ENCODE measurements at places on chromosomes 7 and 10.

DNA sequence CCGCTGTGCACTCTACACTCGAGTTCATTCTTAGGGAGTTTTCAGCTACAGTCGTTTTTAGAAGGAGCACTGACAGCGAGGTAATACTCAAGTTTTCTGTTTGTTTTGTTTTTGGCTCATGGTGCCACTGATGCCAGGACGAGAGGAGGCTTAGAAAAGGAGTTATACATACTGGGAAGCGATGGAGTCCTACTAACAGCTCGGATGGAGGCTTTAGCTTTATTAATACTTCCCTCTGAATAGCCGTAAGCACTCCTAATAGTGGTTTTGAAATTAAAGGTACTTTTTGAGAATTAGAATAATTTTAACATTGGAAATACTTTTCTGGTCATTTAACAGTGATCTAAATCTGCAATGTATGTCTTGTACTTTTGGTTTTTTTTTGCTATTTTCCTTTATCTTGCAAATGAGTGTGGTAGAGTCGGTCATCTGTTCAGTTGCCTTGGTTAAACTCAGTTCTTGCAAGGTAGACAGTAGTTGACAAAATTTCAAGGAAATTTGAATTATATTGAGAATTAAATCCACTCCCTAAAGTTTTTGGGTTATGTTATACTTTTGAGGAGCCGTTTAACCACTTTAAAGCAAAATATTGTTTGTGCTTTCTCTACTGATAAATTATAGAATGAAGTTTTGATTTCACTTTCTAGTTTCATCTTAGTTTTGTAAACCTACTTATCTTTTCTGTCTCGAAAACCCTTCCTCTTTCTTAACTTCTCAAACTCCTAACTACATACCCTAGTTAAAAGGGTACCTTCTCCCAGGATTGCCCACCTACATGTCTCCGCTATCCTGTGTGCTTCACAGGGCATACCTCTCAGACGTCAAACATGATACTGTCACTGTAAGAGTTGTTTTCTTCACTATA is 1.5 kb downstream of the HBP1 start:
- no peak for DNase-seq

GRCh38 chr7:18760046-18760445 is 264.5 kb downstream of the HDAC9 start:
- no peak for DNase-seq

- peak; percentile 14 for DNase-seq
These were observed 68.0 kb upstream of the CCNY start for GRCh38 chr10:35268323-35268722.

GRCh38 chr10:56633876-56634452 is 272.9 kb upstream of the ZWINT start:
- no peak for DNase-seq

DNA sequence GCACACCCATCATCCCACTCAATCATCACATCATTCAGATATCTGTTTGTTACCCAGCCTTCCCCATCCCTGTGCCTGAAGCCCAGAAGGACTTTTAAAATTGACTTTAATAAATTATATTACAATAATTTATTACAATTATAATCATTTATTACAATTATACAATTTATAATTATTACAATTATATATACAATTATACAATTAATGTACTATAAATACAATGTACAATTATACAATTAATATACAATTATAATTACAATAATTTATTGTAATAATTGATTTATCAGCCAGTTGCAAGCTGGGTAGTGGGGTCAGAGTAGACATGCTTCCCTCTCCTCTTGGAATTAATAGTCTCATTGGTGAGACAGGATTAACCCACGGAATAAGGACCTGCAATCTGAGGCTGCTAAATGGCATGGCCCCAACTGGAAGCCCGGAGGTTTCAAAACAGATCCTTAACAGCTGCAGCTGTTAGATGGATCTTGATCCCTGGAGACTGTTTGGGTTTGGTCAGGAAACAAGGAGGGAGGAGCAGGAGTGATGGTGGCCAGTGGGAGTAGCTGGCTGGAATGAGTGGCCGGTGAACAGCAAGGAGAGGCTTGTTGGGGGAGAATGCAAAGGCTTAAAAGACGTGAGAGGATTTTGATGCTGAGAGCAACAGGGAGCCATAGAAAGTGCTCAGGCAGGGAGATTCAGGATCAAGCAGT is 402.8 kb upstream of the PODXL start:
- DNase-seq = no peak

DNA sequence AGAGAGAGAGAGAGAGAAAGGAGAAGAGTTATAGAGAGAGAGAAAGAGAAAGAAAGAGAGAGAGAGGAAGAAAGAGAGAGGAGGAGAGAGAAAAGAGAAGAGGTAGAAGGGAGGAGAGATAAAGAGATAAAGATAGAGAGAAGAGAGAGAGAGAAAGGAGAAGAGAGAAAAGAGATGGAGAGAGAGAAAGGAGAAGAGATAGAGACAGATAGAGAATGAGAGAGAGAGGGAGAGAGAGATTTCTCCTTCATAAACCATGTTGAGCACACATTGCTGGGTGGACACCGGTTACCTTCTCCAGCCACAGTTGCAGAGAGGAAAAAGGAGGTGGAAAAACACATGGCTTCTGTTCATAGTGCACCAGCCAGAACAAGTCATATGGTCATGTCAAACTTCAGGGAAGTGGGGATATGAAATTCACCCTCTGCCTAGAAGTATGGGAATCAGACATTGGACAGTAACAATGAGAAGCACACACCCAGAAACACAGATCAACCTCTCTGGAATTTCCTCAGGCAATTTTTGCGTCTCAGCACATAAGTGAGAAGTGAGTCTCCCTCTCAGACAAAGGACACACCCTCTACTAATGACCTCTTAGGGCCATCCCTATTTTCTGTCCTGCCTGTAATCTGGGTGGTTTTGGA is 172.5 kb upstream of the SVIL start:
- peak; percentile 34 for DNase-seq

DNA sequence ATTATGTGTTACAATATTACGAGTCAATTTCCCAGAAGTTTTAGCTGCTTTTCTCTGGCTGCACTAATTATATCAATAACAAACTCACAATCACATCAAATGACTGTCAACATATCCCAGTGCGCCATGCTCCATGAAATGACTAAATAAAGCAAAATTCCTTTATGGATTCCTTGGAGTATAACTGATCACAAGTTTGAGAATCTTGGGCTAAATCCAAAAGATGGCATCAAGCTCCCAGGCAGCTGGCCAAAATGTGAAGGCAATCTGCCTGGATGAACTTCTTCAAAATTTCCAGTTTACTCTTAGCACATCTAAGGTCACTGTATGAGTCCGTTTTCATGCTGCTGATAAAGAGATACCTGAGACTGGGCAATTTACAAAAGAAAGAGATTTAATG is 210.8 kb downstream of the CCSER2 start:
- no peak for DNase-seq

DNA sequence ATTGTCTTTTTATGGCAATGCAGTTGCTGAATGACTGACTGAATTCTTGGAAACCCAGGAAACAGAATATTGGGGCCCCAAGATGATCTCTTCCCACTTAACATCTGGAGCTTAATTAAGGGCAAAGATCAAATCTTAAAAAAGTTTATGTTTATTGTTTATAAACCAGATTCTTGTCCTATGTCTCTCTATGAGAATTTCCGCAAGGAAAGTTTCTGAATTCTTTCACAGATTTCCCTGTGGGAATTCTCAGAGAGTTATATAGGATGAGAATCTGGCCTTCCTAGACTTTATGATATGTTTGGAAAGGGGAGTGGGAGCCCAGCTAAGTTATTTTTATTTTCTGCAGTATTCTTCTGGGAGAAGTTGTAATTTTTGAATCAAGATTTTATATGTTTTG is 166.3 kb downstream of the RNLS start:
- DNase-seq = no peak

DNA sequence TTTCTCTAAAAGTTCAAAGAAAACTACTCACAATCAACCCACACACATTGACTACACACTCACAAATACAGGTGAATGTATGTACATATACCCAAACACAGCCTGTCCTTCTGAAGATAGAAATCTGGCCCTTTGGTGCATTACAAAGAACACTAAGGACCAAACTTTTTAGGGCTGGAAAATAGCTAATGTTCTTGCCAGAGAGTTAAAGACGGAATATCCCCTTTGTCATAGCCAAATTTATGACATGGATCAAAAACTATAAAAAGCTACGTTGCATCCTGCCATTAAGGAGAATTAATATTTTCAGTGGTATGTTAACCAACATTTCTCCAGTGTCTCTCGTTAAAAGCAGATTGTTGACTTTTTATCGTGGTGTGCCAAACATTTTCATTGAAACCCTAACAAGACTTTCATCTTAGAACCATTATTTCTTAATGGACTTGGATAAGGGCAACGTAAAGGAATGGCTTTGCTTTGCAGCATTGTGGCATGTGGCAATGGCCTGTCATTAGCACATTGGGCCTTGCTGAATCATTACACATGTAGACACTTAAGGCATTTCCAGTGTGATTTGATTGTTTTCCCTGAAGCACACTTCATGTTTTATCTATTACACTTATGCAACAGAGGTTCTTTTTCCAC is 150.9 kb upstream of the MEOX2 start:
- no peak for DNase-seq

DNA sequence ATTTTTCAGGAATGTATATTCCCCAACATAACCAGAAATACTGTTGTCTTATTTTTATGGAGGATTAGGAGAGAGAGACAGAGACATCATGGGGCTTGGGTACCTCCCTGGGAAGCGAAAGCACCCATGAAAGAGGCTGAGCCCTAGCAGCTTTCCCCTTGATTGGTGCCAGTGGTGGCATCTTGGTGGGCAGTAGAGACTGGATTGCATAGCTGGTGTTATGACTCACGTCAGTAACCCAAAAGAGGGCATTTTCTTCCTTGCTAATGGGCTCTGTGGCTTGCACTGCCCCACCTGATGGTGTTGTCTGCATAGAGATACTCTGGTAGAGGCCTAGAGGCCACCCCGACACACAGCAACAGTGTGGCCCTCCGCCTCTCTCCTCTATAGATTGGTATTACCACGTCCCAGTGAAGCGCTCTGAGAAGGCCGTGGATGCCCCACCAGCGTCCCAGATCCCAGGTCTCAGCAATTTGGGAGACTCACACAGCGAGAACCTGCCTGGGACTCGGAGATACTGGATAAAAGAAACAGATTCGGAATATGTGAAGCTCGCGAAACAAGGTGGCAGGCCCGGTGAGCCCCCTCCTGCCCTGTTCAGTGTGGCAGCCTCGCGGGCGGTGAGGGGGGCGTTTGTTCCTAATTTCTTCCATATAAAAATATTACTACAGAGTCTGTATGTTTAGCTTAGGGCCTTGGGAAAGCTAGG is 5.8 kb downstream of the C7orf57 start:
- DNase-seq = no peak

GRCh38 chr7:39838326-39838725 is 111.7 kb upstream of the CDK13 start:
- DNase-seq = peak; percentile 30

GRCh38 chr7:24227068-24227467 is 56.9 kb upstream of the NPY start:
- no peak for DNase-seq

- DNase-seq = no peak
These were observed 502.8 kb downstream of the TCERG1L start for GRCh38 chr10:130808686-130809085.

DNA sequence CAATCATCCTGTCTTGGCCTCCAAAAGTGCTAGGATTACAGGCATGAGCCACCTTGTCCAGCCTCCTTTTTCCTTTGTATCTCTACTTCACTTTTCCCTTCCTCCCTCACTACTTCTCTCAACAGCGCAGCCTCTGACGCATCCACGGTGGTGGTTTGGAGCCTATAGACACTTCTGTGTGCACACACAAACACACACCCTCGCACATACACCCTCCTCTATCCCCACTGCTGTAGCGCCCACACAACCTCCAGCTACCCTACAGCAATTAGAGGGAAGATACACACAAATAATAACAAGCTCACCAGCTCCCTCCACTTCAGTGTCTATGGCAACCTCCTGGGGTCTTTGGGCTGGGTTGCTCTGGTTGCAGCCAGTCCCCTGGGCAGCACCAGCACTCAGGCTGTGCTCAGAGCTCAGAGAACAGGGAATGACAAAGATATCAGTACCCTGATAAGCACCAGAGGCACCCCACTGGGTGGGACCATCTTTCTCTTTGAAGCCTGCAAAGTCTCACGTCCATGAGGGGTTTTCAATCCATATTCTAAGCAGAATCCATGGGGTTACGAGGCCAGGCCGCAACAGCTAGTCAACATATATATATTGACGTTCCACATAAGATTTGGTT is 3.3 kb upstream of the CAMK2G start:
- no peak for DNase-seq

- DNase-seq = no peak
These were observed 112.5 kb downstream of the EPC1 start for GRCh38 chr10:32234471-32234870.

DNA sequence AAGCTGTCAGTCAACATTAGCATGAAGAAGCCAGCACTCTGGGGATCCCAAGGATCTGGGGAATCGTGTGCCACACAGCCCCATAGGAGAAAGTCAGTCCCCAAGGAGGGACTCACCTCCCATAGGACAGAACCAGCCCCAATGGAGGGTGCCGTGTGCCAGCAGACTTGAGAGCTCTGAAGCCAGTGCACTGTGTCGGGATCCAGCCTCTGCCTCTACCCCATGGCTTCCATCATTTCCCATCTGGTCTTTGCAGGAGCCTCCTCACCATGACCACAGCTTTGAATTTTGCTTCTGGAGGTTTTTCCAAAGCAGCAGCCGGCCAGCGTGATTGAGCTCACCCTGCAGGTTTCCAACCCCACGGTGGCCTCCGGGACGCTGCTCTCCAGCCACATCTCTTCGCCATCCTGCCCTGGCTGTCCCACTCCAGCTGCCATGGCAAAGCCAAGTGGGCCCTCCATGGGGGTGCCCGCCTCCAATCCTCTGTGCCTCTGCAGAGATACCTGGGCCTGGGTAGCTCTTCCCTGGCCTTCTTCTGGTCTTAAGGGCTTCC is 171.8 kb upstream of the SHH start:
- DNase-seq = no peak

GRCh38 chr10:74460812-74461211 is 309.8 kb downstream of the ADK start:
- DNase-seq = peak; percentile 13

GRCh38 chr7:133560900-133561299 is 308.0 kb downstream of the EXOC4 start:
- no peak for DNase-seq

DNA sequence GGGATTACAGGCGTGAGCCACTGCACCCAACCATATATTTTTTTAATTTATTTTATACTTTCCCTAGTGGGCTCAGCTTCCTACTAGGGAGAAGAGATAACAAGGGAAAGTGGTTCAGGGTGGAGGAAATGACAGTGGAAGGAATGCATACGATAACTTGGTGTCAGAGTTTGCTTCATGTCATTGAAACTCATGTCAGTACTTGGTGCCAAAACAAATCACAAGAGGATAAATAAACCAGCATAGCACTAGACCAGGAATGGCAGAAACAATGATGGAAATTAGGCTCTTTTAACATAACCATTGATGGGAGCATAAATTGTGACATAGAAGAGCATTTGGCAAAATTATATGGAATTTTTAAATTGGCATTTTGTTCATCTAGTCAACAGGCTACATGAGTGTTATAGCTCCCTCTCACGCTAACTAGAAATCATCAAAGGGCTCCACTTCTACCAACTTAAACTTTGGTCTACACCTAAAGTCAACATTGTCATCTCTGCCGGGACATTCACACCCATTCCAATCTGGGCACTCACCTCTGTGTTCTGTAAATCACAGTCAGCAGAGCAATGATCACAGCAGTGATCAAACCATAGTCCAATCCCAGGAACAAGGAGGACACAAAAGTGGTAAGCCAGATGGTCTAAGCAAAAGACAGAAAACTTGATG is 41.2 kb downstream of the PSMC2 start:
- no peak for DNase-seq

GRCh38 chr7:45626441-45627430 is 52.6 kb downstream of the ADCY1 start:
- no peak for DNase-seq

- peak; percentile 9 for DNase-seq
These were observed 202.2 kb downstream of the AUTS2 start for GRCh38 chr7:69800495-69800894.
